ENCODE measurements at places on chromosomes 7 and 10. TPM values are rescaled to one million over a fixed set of nuclear protein-coding genes. Genes with fewer than 3 reads are reported as not detected.

Gene CTNNA3
- total RNA-seq, result 0.13 TPM

Gene PSD
- 0.26 TPM for total RNA-seq

Gene CD36
- total RNA-seq, result 0.13 TPM

Gene OPN1SW
- total RNA-seq, result not detected

Gene ITPRID1
- not detected for total RNA-seq

Gene MEOX2
- total RNA-seq, result 18.0 TPM

Gene TSPAN33
- 0.06 TPM for total RNA-seq

Gene HOXA7
- not detected for total RNA-seq

Gene LIPK
- not detected for total RNA-seq

Gene AGMO
- 0.93 TPM for total RNA-seq

Gene PTPRZ1
- not detected for total RNA-seq

Measured in aortic smooth muscle cell (primary cell).